ENCODE measurements at places on chromosomes 12 and 14.

DNA sequence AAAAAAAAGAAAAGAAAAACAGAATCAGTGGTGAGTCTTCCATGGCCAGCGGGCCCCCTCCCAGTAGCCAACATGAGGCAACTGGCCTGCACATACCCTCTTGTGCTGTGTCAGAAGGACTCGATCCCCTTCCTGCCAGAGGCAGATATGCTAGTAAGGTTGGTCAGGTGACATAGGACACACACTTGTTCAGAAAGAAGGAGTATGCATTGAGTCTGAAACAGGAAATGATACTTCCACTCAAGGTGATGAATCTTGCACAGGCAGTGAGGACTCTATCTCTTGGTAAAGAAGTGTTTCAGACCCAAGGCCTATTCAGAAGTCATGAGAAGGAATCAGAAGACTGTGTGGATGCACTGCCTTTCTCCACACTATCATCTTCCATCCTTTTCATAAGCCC is 269.7 kb upstream of the FAR2 start:
- no peak for DNase-seq

- no peak for DNase-seq
These were observed 40.2 kb downstream of the TAOK3 start for GRCh38 chr12:118332511-118332910.

DNA sequence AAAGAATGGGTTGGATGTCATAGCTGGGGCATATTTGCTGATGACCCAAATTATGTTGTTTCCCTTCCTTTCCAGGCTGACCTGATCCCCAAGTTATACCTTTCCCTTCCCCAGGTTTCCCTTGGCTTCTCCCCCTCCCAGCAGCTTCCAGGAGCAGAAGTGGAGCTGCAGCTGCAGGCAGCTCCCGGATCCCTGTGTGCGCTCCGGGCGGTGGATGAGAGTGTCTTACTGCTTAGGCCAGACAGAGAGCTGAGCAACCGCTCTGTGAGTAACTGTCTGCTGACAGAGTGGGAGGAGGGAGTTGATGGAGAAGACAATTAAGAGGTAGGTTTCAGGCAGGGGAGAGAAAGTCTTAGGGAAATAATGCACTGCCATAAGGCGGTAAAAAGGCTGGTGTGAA is 25.0 kb downstream of the A2ML1 start:
- DNase-seq = no peak

DNA sequence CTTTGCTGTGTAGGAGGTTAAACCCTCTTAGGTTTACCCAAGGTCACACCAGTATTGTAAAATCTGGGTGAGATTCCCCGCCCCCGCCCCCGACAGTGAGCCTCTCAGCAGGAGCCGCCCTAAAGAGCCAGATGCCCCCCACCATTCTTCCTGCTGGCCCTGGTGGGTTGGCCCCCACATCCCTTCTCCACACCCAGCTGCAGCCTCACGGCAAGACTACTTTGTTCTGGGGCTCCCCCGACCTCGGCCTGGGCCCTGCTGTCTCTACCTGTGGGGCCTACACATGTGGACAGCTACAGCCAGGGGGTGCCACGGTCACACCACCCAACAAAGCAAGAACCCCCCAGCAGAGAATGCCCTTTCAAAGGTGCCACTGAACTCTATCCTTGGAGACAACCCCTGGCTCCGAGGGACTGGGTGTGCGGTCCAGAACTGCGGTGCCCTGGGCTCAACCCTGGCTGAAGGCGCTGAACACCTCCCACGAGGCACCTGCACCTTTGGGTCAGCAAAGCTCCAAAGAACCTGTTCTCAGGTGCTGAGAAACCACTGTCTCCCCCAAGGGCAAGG is 82.4 kb downstream of the WDR20 start:
- no peak for DNase-seq

- DNase-seq = no peak
These were observed 138.5 kb downstream of the FUT8 start for GRCh38 chr14:65550779-65551643.

GRCh38 chr14:39452680-39453079 is 20.4 kb upstream of the FBXO33 start:
- DNase-seq = no peak

DNA sequence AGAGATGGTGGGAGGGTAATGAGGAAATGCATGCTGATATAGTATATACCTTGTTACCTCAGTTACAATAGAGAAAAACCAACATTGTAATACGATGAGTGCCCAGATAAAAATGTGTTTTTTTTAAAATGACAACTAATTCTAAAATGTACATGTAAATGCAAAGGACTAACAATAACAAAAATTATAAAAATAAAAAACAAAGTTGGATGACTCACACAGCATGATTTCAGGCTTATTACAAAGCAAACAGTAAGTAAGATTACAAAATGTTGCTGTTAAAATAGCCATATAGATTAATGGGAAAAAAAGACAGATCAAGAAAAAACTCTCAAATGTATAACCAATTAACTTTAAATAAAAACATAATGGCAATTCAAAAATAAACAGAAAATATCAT is 1099.4 kb downstream of the FSCB start:
- no peak for DNase-seq

DNA sequence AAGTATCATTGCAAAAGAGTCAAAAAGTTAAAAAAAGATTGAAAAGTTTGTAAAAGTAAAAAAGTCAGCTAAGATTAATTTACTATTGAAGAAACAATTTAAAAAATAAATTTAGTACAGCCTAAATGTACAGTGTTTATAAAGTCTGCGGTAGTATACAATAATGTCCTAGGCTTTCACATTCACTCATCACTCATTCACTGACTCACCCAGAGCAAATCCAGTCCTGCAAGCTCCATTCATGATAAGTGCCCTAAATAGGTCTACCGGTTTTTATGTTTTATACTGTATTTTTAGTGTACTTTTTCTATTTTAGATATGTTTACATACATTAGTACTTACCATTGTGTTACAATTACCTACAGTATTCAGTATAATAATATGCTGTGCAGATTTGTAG is 43.9 kb upstream of the ABCC9 start:
- no peak for DNase-seq

Data from GDM1 (cell line).